NCI-H446 (cell line): ENCODE measurements at places on chromosomes 16 and 17.

- DNase-seq = no peak
These were observed 192.6 kb upstream of the AXIN2 start for GRCh38 chr17:65754081-65754480.

GRCh38 chr17:73182616-73183310 lies 10.1 kb upstream of the COG1 start:
- DNase-seq = peak; percentile 53

- no peak for DNase-seq
These were observed 173.8 kb downstream of the SEC14L1 start for GRCh38 chr17:77314601-77315000.

GRCh38 chr16:12518241-12519175 lies 285.2 kb downstream of the CPPED1 start:
- DNase-seq = no peak

GRCh38 chr16:81437865-81438264 lies 6.7 kb upstream of the CMIP start:
- DNase-seq = no peak

DNA sequence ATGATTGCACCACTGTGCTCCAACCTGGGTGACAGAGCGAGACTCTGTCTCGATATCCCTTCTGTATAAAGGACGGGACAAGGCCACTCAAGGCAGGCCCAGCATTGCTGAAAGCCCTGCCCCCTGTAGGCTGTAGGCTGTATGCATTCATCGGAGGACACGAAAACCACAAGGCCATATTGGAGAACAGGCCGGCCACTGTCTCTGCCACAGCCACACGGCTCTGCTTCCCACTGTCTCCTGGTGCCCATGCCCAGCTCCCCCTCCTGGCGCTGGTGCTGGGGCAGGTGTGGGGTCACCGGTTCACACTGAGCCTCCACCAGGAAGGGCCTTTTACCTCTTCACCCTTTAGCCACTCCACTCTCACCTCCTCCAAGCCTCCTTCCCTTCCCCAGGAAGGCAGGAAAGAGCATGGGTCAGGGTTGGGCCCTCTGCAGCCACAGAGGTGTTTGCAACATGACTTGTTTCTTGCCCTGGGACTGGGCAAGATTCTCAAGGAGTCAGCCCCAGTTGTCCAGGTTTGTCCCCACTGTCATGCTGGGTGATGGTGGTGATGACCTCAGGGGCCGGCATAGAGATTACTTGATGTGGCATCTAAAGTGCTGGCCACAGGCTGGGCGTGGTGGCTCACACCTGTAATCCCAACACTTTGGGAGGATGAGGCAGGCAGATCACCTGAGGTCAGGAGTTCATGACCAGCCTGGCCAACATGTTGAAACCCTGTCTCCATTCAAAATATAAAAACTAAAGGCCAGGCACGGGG lies 5.3 kb upstream of the NTN3 start:
- DNase-seq = no peak

- DNase-seq = no peak
These were observed 841 bp upstream of the RAB5C start for GRCh38 chr17:42155614-42156045.
